ENCODE measurements at places on chromosomes 5 and 9. TPM values are rescaled to one million over a fixed set of nuclear protein-coding genes. Genes with fewer than 3 reads are reported as not detected.

Gene TAF11L10
- not detected for total RNA-seq

Gene YTHDC2
- total RNA-seq: 24.9 TPM

Gene RMI1
- 17.4 TPM for total RNA-seq

Gene C1QTNF2
- total RNA-seq: 5.1 TPM

Gene PRR7
- 4.3 TPM for total RNA-seq

Gene NR4A3
- 4.0 TPM for total RNA-seq

Gene HDAC3
- total RNA-seq: 70.6 TPM

DNA sequence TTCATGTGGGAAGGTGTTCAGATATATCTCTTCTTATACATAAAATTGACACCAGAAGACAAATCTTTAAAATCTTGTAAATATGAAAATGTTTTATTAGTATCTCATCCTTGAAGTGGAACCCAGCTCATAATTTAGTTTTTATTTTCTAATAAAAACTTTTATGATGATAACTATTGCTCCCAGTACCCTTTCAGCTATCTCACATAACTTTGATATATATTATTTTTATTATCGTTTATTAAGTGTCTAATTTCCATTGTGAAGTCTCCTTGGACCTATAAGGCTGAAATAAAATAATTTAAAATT lies 16.0 kb downstream of the PCDHB15 start:
- no peak for DNase-seq

DNA sequence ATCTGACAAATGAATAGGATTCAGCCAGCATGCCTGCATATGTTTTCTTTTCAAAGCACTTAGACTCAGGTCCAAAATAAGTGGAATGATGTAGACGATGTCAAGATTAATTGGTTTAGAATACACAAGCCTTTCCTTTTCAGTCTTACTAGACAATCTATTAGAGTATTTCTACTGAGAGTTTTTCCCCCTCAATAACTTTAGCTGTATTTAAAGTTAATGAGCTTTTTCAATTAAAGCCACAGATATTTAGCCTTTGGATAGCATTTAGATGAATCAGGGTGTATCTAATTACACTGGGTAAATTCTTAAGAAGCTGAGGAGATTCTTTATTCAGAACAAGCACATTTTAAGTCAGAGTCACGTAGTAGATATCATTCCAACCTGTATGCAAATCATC lies 198.7 kb upstream of the MPDZ start:
- no peak for DNase-seq

DNA sequence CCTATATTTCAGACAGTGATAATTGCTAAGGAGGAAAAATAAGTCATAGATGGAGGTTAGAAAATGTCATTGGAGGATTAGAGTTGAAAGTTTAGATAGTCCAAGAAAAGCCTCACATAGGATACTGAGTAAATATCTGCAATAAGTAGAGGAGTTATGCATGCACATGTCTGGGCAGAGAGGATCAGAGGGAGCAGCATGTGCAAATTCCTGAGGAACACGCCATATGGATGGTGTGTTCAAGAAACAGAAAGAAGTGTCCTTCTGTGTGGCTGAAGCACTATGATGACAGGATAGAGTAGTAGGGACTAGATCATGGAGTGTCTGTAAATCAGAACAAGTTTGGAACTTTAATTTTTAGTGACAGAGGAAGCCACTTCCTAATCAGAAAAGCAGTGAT lies 52.2 kb downstream of the SGCD start:
- no peak for DNase-seq

DNA sequence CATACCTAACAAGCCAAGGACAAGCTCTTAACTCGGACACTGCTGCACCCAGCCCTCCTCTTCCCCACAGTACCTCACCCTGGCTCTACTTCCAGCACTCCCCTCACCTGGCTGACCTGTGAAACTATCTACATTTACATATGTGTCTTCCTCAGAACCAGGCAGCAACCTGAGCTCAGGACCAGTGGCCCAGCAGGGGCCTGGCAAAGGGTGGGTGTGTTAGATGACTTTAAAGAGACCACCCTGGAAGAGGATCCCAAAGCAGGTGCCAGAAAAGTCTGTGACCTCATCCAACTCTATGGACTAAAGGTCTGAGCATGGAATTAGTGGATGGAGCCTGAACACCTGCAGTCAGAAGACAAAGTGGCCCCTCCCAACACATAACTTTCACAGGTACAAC lies 400.9 kb downstream of the SPOCK1 start:
- no peak for DNase-seq

DNA sequence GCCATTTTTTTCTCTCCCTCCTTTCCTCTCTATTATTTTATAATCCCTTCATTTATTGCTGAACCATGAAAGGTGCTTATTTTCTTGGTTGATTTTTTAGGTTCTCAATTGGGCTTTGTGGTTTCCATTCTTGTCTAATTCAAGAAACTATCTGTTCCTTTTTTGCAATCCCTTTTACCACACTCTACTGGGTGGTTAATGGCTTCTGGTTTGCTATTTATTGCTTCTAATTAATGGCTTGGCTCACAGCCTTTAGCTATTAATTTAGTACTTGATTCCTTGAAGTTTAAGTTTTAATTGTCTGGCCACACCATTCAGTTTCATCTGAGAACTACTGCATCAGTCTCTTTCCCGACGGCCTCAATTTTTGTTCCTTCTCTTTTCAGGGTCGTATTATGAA lies 5.6 kb downstream of the FRRS1L start:
- DNase-seq: no peak

DNA sequence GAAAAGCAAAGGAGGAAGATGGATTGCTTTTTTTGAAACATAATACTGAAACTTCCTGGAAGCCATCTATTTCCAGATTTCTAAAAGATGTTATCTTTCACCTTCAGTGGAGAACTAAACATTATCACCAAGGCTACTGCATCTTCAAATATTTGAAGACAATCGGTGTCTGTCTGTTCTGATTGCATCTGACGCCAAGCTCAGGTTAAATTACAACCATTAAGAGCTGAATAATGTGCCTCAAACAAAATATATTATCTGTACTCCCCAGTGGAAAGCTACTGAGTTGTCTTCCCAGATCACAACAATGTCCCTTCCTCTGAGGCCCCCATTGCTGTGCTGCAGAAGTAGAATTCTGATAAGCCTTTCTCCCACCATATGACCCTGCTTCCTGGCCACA lies 342.3 kb downstream of the PLK2 start:
- no peak for DNase-seq

DNA sequence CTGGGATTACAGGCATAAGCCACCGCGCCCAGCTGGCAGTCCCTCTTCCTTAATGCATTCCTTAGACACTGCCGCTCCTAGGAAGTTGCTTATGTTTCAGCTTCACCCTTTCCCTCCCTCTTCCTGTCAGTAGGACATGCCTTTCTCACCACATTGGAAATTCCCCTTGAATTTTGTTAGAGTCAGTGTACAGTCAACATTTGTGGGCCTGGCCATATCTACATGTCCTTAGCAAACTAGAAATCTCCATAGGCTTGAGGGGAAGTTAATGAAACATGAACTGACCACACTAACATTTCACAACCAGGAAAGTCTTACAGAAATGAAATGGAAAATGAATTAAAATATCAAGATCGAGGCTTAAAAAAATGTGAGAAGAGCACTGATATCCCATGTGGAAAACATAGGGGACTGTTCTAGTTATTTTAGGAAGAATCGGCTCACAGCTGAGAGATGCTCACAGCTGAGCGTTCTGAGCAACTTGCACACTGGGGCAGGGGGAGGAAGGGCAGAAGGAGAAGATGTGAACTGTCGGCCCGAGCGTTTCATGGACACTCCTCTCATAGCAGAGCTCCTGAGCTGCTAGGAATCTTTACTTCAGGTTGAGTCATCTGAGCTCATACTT lies 21.1 kb upstream of the LVRN start:
- no peak for DNase-seq

DNA sequence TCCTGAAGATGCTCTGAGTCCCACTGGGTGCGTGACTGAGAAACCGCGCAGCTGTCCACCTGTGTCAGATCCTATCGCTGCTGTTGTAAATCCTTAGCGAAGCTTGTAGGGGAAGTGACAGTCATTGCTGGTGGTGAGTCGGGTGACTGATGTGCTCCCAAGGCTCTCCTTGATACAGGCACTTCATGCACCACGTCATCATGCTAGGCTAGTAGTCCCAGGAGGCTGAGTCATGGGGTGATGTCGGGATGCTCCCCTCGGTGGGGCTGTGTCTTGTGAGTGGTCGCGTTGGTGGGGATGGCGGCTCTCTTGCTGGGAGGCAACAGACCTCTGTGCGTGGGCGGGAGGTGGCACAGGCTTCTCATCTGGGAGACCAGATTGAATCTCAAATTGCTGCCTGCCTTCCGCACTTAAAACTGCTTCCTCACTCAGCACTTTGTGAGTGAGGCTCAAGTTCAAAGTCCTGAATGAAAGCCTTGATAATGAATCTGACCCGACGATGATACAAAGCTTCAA lies 84.7 kb downstream of the CSNK1A1 start:
- DNase-seq: no peak

DNA sequence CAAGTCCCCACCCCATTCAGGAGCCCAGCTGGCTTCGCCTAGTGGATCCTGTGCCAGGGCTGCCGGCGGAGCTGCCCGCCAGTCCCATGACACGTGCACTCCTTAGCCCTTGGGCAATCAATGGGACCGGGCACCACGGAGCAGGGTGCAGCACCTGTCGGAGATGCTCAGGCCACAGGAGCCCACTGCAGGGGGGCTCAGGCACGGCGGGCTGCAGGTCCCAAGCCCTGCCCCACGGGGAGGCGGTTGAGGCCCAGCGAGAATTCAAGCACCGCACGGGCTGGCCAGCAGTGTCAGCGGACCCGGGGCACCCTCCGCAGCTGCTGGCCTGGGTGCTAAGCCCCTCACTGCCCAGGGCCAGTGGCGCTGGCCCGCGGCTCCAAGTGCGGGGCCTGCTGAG lies 969.7 kb upstream of the CDH10 start:
- DNase-seq: no peak

DNA sequence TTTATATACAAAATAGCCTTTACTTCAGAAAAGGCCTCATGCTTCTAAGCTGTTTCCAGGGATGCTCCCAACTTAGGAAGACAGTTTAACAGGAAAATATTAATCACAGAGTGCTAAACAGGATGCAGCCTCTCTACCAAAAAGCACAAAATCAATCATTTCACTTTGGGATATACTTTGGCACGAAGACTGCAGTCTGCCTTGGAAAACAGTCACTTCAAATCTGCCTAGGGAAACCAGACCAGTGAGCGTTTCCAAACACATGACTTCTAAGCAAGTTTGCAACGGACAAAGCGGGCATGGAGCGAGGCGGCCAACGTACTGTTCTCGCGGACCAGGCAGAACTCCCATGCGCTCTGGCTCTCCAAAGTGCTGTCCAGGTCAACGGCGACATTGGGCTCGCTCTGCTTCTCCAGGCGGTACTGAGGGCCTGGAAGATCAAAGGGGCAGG lies 201.0 kb downstream of the MAPKAP1 start:
- no peak for DNase-seq

DNA sequence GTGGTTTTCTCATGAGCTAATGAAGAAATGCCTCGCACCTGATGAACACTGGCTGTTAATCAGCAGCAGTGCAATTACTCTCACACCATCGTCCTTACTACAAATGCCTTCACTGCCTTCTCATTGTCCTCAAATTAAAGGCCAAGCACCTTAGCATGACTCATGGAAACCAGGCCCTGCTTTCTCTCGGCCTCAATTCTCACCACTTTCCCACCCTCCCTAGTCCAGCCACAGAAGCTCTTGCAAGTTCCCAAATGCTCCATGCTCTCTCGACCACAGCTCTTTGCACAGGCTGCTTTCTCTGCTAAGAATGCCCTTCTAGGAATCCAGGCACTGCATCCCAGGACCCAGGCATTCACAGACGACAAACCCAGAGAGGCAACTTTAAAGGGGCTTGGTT lies 94.6 kb upstream of the KLF4 start:
- no peak for DNase-seq

DNA sequence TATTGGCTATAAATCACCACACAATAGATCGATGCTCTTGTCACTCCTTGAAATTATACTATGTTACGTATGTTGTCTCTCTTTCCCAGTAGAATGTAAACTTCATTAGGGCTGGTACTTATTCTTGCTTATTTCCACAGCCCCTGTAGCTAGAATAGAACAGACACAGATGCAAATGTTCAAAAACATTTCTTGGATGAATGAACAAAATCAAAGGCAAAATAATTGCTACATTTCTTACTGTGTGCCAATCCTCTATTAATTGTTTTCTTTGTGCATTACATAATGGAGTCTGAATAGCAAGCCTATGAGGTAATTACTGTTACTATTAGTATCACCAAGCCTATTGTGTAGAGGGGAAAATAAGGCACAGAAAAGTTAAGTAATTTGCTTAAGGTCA lies 725 bp upstream of the OR13C2 start:
- no peak for DNase-seq

DNA sequence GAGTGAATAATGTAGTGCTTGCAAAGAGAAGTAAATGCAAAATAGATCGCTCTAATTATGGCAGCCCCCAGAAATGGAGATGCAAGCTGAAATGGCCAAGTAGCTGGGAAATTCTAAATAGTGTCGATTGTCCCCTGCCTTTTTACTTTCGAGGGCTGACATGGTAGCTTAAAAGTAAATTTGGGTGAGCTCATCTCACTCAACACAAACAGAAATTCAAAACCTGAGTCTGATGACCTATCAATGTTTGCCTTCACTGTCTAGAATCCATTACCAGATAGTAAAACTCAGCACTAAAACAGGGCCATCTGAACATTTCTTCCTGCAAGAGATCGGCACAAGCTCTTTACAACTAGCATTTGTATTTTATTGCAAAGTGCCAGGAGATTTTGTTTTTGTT lies 7.0 kb upstream of the LHX2 start:
- DNase-seq: no peak

DNA sequence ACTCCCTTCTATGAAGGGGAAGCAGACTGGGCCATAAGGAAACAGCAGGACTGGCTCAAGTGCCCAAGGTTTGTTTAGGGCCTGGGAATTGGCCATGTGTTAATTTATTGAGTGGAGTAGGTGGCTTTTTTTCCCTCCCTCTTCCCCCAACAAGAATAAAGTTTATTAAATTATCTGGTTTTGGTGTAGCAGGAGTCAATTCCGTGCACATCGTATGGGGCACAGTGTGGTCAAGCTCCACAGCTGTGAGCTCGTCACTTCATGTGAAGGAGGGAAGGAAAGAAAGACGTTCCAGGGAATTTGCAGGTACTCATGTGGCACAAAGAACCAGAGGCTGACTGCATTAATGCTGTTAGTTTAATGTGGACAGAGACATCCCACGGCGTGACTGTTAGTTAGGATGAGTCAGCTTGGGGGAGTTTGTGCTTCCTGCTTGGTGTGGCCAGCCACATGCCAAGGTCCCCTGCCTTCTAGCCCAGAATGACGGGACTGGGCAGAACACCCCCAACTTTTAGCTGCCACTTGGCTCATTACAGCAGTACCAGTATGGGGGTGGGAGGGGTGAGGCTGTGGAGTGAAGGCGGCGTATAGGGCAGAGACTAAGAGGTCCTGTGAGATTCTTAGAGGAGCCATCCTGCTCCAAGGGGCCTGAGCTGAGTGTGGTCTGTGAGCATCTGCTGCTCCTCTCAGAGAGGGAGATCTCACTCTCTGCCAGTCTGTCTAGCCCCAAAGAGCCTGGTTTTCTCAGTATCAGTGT lies 33.2 kb downstream of the CSF1R start:
- no peak for DNase-seq

- DNase-seq: no peak
Measured at GRCh38 chr5:64836786-64837185, 68.1 kb downstream of the CWC27 start.

GRCh38 chr5:94361832-94362796 lies 256.3 kb downstream of the KIAA0825 start:
- DNase-seq: no peak

GRCh38 chr5:43753069-43753468 lies 150.1 kb downstream of the NNT start:
- no peak for DNase-seq

All from spinal cord (tissue), 10 donors.